HepG2 (cell line): ENCODE measurements at places on chromosomes 3 and 15. TPM values are rescaled to one million over a fixed set of nuclear protein-coding genes. Genes with fewer than 3 reads are reported as not detected.

The B2M gene
- total RNA-seq = 530 and 784 TPM in 2 replicates

GRCh38 chr15:35308802-35309201, 223.7 kb upstream of the NANOGP8 start:
- H3K4me3 ChIP-seq = no peak overlapping the region
- DNase-seq = no peak
- no peaks in the 10 kb centered on the region for H3K27me3 ChIP-seq
- H3K36me3 ChIP-seq = no peaks in the 10 kb centered on the region
- no peak overlapping the region for H3K27ac ChIP-seq

DNA sequence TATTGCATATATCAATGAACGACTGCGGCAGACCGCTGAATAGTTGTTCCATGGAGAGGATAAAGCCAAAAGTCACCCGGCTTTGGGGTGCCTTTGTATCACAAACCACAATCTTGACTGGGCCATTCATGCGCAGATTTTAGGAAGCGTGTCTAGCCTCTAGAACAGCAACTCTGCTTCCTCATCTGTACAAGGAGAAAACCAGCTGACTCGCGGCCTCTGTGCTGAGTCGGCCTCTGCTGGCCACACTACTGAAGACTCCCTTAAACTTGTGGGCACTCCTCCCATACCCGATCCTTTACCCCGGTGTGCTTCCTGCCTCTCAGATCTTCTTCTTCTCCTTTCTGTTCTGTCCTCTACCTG, 872 bp downstream of the DLEC1 start:
- no peak overlapping the region for H3K4me3 ChIP-seq
- no peaks in the 10 kb centered on the region for H3K36me3 ChIP-seq
- DNase-seq = no peak
- no peak overlapping the region for H3K27ac ChIP-seq

DNA sequence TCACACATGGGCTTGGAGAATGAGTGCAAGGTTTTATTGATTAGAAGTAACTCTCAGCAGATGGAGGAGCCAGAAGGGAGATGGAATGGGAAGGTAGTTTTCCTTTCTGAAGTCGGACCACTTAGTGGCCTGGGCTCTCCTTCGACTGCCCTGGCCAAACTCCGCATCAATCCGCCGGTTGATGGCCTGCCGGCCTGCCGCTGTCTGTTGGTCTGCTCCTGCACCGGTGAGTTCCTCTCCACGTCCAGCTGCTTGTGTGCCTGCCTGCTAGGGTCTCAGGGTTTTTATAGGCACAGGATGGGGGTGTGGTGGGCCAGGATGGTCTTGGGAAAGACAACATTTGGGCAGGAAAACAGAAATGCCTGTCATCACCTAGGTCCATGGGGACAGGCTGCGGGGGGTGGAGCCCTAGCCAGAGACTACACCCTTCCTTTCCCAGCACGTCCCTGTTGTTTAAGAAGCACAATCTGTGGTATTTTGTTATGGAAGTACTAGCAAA, 837.0 kb downstream of the PDCD6IP start:
- H3K27me3 ChIP-seq = no peaks in the 10 kb centered on the region
- no peaks in the 10 kb centered on the region for H3K36me3 ChIP-seq
- DNase-seq = no peak
- no peaks in the 10 kb centered on the region for H3K4me1 ChIP-seq

The BCHE gene
- not detected in 2 replicates for total RNA-seq

- no peak overlapping the region for H3K4me3 ChIP-seq
- H3K27me3 ChIP-seq = no peaks in the 10 kb centered on the region
- H3K27ac ChIP-seq = no peak overlapping the region
- no peaks in the 10 kb centered on the region for H3K36me3 ChIP-seq
- H3K4me1 ChIP-seq = no peaks in the 10 kb centered on the region
Observed at GRCh38 chr15:94547711-94548110, 316.4 kb downstream of the MCTP2 start.
